Stimulated activated CD8-positive, alpha-beta memory T cell treated with anti-CD3 and anti-CD28 coated beads, Interleukin-4, amount 100 ng/mL, for 4 hours (primary cell): ENCODE measurements at places on chromosomes 12 and 14.

DNA sequence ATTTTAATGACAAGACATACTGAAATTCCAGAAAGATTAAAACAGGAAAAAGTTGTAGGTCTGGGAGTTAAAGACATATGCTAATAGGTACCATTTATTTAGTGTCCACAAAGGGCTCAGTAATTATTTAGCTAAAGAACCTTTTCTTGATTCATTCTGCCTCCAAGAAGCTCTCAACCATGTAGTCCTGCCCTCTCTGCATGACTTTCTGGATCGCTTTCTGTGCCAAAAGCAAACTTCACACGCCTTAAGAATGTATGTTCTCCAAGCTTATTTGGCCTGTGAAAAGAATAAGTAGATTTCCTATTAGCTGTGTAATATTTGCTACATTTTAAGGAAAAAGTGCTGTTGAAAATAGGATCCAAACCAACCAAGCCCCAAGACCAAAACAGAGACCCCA is 291.7 kb downstream of the C12orf75 start:
- no peak for DNase-seq

DNA sequence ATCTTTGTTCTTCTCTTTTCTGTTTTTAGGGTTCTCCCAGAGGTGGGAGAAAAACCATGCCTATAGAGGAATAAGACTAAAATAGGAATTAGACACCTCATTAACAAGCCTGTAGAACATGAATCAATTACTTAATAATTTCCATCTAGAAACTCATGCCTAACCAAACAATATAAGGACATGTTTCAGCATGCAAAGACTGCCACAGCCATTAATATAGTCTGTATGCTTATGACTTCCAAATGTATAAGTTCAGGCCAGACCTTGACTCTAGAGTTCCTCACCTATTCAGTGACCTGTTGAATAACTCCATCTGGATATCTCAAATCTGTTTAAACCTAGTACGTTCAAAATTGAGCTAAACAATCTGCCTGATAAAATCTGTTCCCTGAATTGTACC is 304.6 kb downstream of the BMP4 start:
- DNase-seq: no peak

- DNase-seq: no peak
Measured at GRCh38 chr12:118741194-118741593, 240.1 kb upstream of the SRRM4 start.

DNA sequence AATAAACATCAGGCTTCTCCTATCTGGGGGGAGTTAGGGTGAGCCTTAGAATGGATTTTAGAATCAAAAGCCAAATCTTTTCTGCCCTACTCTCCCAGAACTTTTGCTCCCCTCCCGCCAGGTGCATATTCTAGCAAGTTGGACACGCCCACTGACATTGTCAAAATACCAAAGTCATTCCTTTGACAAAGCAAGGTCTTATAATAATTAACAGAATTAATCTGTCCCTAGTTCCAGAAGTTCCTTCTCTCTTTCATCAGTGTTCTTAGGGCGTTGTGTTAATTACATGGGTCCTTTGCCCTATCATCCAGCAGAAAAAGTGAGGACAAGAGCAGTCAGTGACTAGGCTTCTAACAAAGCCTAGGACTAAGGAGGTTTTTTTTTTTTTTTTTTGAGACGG is 2.4 kb downstream of the PRR13 start:
- DNase-seq: no peak

GRCh38 chr14:66111891-66112290 is 374.3 kb upstream of the CCDC196 start:
- no peak for DNase-seq

GRCh38 chr14:91125271-91125660 is 11.4 kb downstream of the DGLUCY start:
- DNase-seq: no peak
